Left renal cortex interstitium (tissue), 4 donors: ENCODE measurements at places on chromosomes 7 and 10.

GRCh38 chr10:43132867-43133787, 5.1 kb upstream of the CSGALNACT2 start:
- DNase-seq, result no peak

DNA sequence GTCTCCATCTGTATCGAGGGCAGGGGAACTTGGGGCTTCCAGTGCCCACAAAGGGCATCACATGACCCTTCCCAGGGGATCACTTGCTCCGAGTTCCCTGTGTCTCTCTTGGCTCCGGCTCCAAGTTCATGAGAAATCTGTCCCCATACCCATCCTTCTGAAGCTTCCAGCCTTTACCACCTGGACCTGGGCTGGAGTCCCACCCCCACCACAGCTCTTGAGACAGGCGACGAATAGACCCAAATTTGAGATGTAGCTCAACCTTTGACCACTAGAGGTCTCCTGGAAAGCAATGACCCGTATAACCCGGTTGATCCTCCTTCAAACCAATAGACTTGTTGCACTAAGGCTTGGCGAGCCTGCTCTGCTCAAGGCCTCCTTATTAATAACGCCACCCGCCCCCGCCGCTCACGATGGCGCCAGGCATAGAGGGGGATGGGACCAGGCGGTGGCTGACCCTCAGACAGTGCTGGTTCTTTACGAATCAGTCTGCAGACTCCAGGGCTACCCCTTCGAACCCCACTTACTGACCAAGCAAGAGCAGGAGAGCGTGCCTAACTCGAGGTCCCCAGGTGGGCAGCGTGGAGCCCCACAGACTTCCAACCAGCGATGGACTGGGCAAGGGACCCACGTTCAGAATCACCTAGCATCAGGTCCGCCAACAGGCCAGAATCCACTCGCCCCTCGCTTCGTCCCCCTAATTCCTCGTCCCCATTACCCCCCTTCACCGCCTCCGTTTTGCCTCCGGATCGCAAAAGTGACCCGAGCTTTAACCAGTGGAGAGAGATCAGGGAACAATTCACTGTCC, 4.4 kb upstream of the ARID5B start:
- no peak for DNase-seq

DNA sequence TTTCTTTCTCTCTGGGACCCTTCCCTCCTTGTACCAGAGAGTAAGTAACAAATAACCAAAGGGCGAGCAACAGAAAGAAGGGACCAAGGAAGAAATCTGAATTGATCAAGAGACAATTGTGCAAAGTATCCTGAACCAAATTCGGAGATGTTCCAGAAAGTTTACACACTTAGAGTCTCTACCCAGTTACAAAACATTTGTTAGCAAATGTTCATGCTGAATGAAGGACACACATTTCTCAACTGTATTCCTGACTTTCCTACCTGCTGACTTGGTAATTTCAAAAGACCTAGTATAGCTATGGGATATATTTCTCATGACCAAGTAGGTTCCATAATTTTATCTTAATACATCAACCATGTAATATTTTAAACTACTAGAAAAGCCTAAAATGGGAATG, 37.4 kb downstream of the LYZL1 start:
- no peak for DNase-seq

DNA sequence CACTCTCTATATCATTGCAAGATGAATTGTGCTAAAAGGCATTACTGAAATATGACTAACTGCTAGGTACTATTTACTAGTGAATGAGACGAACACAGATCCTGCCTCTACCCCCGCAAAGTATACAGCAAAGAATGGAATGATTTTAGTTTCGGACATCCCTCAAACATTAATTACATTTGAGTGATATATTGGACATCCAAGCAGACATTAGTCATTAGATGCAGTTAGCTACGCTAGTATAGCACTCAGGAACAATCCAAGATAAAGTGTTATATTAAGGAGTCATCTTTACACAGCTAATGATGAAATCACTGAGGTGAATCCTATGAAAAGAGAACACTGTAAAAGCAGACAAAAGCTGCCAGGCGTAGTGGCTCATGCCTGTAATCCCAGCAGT, 7.3 kb upstream of the TAF3 start:
- no peak for DNase-seq

DNA sequence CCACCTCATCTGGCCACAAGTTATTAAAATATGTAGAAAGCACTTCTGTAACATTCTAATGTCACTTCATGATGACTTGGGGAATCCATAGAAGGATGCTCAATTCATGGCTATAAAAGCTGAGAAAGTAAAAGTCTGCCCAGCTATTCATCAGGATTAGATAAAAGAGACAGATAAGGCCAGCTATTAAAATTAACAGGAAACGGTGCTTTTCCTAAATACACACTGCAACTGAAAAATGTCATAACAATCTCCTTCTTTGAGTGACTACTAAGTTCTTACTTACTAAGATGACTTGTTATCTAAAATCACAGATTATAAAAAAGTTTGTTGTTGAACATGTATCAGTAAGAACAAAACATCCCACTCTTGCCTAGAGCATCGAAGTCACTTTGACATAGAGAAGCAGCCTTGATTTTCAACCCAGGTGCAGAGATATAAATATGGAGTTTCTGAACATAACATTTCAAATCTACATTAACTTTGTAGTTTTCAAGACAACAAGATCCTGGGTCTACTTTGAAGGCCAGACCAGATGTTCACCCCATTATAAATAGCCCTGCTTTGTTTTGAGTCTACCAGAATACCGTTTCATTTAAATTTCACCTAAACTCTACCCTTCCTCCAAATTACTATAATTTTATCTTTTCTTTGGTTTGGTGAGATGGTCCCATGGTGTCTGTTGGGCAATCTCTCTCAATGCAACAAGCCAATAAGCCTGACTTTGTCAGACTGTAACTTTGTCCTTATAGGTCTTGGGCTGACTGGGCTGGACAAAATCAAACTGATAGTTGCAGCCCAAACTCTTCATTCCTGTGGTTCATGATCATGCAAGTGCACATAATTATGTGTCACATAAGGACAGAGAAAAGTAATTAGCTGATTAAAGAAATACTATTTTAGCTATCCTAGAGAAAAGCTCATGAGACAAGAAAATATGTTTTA, 24.0 kb downstream of the HYCC1 start:
- DNase-seq, result no peak

DNA sequence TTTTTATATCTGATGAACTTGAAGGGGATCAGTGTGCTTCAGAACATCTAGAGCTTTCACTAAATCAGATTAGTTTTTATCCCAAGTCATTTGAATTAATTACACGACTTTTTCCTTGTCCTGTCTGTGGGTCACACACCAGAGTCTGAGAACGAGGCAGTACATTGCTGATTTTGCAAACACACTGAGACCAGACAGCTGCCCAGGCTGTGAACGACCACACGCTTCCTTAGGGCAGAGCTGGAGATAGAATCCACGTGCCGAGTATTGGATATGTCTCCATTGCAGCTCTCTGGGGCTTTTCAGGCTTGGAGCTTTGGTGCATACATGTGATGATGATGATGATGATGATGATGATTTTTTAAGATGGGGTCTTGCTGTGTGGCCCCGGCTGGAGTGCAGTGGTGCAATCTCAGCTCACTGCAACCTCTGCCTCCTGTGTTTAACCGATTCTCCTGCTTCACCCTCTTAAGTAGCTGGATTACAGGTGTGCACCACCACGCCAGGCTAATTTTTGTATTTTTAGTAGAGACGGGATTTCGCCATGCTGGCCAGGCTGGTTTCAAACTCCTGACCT, 81.1 kb downstream of the CAMK1D start:
- DNase-seq, result no peak

GRCh38 chr7:121313220-121313792, 15.5 kb upstream of the WNT16 start:
- DNase-seq, result no peak

GRCh38 chr7:91443862-91444261, 179.6 kb downstream of the FZD1 start:
- DNase-seq, result no peak

- DNase-seq, result no peak
Observed at GRCh38 chr10:8085251-8085650, 30.8 kb downstream of the GATA3 start.

DNA sequence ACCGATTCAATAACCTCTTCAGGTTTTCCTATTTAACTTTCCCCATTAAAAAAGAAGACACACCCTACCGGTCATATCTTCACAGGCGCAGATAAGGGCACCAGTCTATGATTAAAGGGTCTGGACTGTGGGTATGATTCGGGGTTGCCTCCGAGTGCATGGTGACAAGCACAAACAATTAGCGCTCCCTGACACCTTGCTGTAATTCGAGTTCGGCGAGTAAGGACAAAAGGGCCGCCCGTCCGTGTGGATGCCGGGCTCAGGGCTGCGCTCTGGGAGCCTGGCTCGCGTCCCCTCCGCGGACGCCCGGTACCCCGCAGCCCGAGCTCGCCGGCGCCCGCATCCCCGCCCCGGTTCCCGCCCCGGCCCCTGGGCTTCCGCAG, 111.9 kb upstream of the RHEB start:
- DNase-seq, result no peak
